Stomach (tissue), 19 donors: ENCODE measurements at places on chromosomes 11 and 22.

DNA sequence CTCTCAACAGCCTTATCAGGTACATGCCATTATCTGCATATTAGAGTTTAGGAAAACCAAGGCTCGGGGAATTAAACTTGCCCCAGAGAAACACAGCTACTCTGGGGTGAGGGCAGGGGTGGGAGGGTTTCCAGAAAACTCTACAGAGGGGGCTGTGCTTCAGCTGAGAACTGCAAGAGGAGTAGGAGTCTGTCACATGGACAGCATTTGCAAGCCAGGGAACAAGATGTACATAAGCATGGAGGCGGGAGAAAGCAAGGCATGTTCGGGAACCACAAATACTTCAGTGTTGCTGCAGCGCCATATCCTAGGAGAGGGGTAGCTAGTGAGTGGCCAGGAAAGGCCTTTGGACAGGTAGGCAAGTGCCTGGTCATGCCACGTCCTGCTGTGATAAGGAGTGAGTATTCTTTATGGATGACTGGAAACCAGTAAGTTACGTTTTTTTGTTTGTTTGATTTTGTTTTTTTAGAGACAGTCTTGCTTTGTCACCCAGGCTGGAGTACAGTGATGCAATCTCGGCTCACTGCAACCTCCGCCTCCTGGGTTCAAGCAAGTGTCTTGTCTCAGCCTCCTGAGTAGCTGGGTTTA is 57.2 kb downstream of the GRAMD1B start:
- H3K4me1 ChIP-seq, result no peaks in the 10 kb centered on the region
- H3K4me3 ChIP-seq, result no peak overlapping the region
- no peak overlapping the region for H3K27ac ChIP-seq
- DNase-seq, result no peak

- no peaks in the 10 kb centered on the region for H3K27me3 ChIP-seq
- no peak overlapping the region for H3K27ac ChIP-seq
Observed at GRCh38 chr11:27254744-27255446, 108.1 kb downstream of the CCDC34 start.

GRCh38 chr11:117875382-117876058 is 938 bp downstream of the FXYD6 start:
- H3K27ac ChIP-seq, result peak overlapping the region; percentile 70
- H3K36me3 ChIP-seq, result no peaks in the 10 kb centered on the region
- peaks cover 35% of the 10 kb centered on the region for H3K4me1 ChIP-seq
- H3K27me3 ChIP-seq, result peaks cover 37% of the 10 kb centered on the region
- peak overlapping the region; percentile 54 for H3K4me3 ChIP-seq

DNA sequence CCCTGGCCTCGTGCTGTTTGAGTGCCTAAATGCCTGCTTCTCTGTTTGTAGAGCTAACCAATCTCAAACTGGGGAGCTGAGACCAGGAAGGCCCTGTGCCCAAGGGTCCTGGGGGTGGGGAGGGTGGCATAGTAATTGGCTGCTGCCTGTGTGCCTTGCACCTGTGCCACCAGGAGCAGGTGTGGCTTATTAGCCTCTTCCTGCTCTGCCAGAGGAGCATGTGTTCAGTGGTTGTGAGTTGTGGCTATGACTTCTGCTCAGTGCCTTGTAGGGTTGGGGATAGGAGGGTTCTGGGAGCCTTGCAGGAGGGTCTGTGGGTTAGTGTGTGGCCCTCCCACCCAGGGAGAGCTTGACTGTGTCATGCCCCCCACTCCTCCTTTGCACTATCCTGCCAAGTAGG is 109.2 kb downstream of the ZBTB16 start:
- peaks cover 8% of the 10 kb centered on the region for H3K36me3 ChIP-seq
- H3K27me3 ChIP-seq, result no peaks in the 10 kb centered on the region
- no peak overlapping the region for H3K4me3 ChIP-seq
- H3K4me1 ChIP-seq, result peaks cover 93% of the 10 kb centered on the region
- peak overlapping the region; percentile 99 for H3K27ac ChIP-seq

- H3K27ac ChIP-seq, result no peak overlapping the region
- H3K36me3 ChIP-seq, result no peaks in the 10 kb centered on the region
- H3K4me3 ChIP-seq, result no peak overlapping the region
- H3K27me3 ChIP-seq, result no peaks in the 10 kb centered on the region
- DNase-seq, result no peak
Observed at GRCh38 chr11:28461338-28461737, 353.1 kb downstream of the METTL15 start.

DNA sequence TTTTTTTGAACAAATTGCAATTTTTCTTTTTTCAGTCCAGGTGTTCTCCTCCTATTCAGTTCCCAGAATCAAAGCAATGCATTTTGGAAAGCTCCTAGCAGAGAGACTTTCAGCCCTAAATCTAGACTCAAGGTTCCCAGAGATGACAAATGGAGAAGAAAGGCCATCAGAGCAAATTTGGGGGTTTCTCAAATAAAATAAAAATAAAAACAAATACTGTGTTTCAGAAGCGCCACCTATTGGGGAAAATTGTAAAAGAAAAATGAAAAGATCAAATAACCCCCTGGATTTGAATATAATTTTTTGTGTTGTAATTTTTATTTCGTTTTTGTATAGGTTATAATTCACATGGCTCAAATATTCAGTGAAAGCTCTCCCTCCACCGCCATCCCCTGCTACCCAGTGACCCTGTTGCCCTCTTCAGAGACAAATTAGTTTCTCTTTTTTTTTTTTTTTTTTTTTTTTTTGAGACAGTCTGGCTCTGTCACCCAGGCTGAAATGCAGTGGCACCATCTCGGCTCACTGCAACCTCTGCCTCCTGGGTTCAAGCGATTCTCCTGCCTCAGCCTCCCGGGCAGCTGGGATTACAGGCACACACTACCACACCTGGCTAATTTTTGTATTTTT is 6.2 kb upstream of the UBE4A start:
- H3K27me3 ChIP-seq, result no peaks in the 10 kb centered on the region
- DNase-seq, result peak; percentile 51
- no peak overlapping the region for H3K4me3 ChIP-seq
- no peaks in the 10 kb centered on the region for H3K36me3 ChIP-seq
- H3K27ac ChIP-seq, result no peak overlapping the region

DNA sequence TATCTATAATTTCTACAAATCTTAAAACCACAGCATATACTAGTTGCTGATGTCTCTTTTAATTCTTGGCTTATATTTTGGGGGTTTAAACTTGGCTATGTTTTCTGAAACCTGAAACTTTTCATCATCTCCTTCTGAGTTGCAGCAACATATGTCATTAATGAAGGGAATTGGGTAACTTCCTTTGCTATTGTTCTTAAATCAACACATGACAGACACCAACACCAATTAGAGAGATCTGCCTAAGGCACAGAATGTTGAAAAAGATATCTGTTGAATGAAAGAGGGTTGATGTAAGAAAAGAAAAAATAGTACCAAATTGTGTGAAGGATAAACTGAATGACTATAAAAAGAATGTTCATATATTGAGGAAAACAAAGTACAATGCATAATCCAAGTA is 10.3 kb upstream of the GAS2 start:
- H3K36me3 ChIP-seq, result no peaks in the 10 kb centered on the region
- H3K4me3 ChIP-seq, result no peak overlapping the region
- DNase-seq, result no peak
- H3K4me1 ChIP-seq, result no peaks in the 10 kb centered on the region

GRCh38 chr22:49367041-49367697 is 460.5 kb downstream of the BRD1 start:
- H3K4me3 ChIP-seq, result no peak overlapping the region
- no peak for DNase-seq
- H3K36me3 ChIP-seq, result no peaks in the 10 kb centered on the region
- no peaks in the 10 kb centered on the region for H3K27me3 ChIP-seq

- H3K36me3 ChIP-seq, result no peaks in the 10 kb centered on the region
- DNase-seq, result no peak
- H3K27me3 ChIP-seq, result no peaks in the 10 kb centered on the region
- H3K4me3 ChIP-seq, result no peak overlapping the region
- H3K27ac ChIP-seq, result no peak overlapping the region
- no peaks in the 10 kb centered on the region for H3K4me1 ChIP-seq
Observed at GRCh38 chr11:125369808-125370207, 126.3 kb downstream of the FEZ1 start.

GRCh38 chr22:36942556-36942955 is 29.1 kb downstream of the CSF2RB start:
- no peak for DNase-seq
- H3K27me3 ChIP-seq, result peaks cover 22% of the 10 kb centered on the region
- no peak overlapping the region for H3K4me3 ChIP-seq
- H3K27ac ChIP-seq, result no peak overlapping the region

GRCh38 chr11:81573367-81573766 is 1160.3 kb downstream of the FAM181B start:
- H3K27me3 ChIP-seq, result no peaks in the 10 kb centered on the region
- H3K36me3 ChIP-seq, result no peaks in the 10 kb centered on the region
- DNase-seq, result no peak
- H3K4me1 ChIP-seq, result no peaks in the 10 kb centered on the region
- no peak overlapping the region for H3K4me3 ChIP-seq

DNA sequence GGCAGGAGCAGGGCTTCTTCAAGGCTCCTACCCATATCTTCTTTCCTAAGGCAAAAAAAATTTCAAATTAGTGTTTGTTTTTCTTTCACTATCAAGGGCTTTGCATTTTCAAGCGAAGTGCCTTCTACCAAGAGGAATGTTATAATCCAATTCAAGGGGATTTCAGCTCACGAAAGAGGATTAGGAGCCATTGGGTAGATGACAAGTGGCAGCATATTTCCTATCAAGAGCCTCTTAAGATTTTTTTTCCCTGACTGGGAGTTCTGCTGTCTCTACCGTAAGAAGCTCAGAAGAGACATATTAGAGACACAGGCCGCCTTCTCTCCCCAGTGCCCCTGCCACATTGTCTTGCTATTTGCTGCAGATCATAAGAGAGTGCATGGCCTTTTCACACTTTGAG is 55.9 kb upstream of the BMAL1 start:
- no peak for DNase-seq
- no peaks in the 10 kb centered on the region for H3K27me3 ChIP-seq
- no peak overlapping the region for H3K27ac ChIP-seq
- H3K4me3 ChIP-seq, result no peak overlapping the region
- no peaks in the 10 kb centered on the region for H3K36me3 ChIP-seq
- H3K4me1 ChIP-seq, result no peaks in the 10 kb centered on the region

GRCh38 chr11:69707176-69707575 is 3.4 kb upstream of the FGF19 start:
- no peak overlapping the region for H3K27ac ChIP-seq
- peak; percentile 44 for DNase-seq
- H3K36me3 ChIP-seq, result no peaks in the 10 kb centered on the region
- H3K27me3 ChIP-seq, result peaks cover 94% of the 10 kb centered on the region
- H3K4me3 ChIP-seq, result no peak overlapping the region
- H3K4me1 ChIP-seq, result peaks cover 25% of the 10 kb centered on the region

DNA sequence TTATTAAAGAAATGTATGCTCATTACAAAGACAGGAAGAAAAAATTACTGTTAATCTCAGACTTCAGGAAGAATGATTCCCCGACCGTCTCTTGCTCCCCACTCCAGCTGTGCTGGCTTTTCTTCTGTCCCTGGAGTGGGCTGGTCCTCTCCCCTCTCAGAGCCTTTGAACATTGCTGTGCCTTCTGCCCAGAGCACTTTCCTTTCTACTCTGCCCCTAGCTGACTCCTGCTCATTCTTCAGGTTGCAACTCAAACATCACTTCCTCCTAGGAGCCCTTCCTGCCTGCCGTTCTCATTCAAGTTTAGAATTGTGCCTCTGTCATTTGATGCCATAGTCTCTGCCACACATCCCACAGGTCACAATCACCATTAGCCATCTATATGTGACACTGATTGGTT is 329.5 kb downstream of the MIAT start:
- DNase-seq, result no peak
- no peak overlapping the region for H3K4me3 ChIP-seq
- peaks cover 1% of the 10 kb centered on the region for H3K4me1 ChIP-seq
- no peaks in the 10 kb centered on the region for H3K36me3 ChIP-seq

DNA sequence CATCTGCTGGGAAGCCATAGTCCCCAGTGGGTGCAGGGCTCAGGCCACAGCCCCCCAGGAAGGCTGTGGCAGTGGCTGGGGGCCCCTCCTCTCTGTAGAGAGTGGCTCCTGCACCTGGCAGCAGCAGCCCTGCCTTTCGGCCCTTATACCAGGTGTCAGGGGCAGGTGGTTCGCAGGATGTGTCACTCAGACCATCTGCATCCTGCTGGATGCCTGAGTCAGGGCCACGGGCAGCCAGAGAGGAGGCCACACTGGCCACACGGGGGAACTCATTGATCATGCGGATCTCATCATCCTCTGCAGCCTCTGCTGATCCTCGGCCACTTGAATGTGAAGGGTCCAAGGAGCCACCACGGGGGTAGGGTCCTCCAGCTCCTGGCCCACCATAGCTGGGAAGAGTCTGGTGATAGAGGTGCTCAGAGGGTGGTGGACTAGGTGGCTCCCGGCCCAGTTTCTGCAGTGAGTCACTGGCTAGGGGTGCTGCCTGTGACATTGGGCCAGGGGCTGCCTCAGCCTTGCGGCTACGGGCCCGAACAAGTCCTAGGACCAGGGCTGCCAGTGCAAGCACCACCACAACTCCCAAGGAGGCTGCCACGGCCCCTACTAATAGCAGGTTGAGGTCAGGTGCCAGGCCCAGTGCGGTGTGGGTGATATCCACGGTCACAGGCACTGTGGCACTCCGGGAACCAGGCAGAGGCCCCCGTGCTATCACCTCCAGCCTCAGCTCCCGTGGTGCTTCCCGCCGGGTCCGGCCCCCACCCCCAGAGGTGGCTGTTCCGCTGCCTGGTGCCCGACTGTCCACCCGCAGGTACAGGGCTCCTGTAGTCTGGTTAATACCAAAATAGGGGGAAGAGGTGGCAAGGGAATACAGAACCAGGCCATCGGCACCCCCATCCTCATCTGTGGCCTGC is 3.3 kb upstream of the TPP1 start:
- H3K27ac ChIP-seq, result no peak overlapping the region
- no peak overlapping the region for H3K4me3 ChIP-seq
- peaks cover 50% of the 10 kb centered on the region for H3K36me3 ChIP-seq
- no peak for DNase-seq
- no peaks in the 10 kb centered on the region for H3K27me3 ChIP-seq

- H3K4me1 ChIP-seq, result peaks cover 54% of the 10 kb centered on the region
- no peaks in the 10 kb centered on the region for H3K36me3 ChIP-seq
- H3K27me3 ChIP-seq, result no peaks in the 10 kb centered on the region
- no peak for DNase-seq
- H3K4me3 ChIP-seq, result peak overlapping the region; percentile 70
Observed at GRCh38 chr11:73759610-73760134, 1.2 kb downstream of the RAB6A start.

- no peaks in the 10 kb centered on the region for H3K36me3 ChIP-seq
- H3K27me3 ChIP-seq, result no peaks in the 10 kb centered on the region
- no peak for DNase-seq
- H3K27ac ChIP-seq, result no peak overlapping the region
Observed at GRCh38 chr11:19842505-19842904, 129.9 kb downstream of the NAV2 start.

DNA sequence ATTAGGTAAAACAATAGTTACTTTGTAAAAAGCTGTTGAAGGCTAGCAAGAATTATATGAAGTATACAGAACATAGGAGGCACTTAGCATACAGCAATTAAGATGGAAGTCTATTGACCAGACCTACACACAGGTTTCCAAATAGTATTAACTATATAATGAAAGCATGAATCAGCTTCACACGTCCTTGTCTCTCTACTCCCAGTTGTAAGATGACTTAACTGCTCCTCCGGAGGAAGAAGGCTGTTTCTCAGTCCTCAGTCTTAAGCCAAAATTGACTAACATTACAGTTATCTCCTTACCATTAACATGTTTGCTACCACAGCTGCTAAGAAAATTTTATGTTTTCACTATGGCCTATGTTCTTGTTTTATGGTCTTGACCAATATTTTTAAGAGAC is 24.7 kb downstream of the SIK3 start:
- no peaks in the 10 kb centered on the region for H3K36me3 ChIP-seq
- H3K4me1 ChIP-seq, result peaks cover 84% of the 10 kb centered on the region
- no peak for DNase-seq
- H3K27ac ChIP-seq, result no peak overlapping the region
- no peaks in the 10 kb centered on the region for H3K27me3 ChIP-seq
